ENCODE measurements at places on chromosomes 12 and 14. TPM values are rescaled to one million over a fixed set of nuclear protein-coding genes. Genes with fewer than 3 reads are reported as not detected.

MYO1A gene
- total RNA-seq: not detected

MYF6 gene
- not detected for total RNA-seq

KLRG1 gene
- 0.32 TPM for total RNA-seq

KCNA5 gene
- not detected for total RNA-seq

CCDC38 gene
- not detected for total RNA-seq

NELL2 gene
- not detected for total RNA-seq

TRHDE gene
- not detected for total RNA-seq

SLC6A13 gene
- not detected for total RNA-seq

SLC6A15 gene
- 1.6 TPM for total RNA-seq
